ENCODE measurements at places on chromosomes 3 and 15.

GRCh38 chr3:75048650-75049049, 434.2 kb upstream of the CNTN3 start:
- no peak for DNase-seq

DNA sequence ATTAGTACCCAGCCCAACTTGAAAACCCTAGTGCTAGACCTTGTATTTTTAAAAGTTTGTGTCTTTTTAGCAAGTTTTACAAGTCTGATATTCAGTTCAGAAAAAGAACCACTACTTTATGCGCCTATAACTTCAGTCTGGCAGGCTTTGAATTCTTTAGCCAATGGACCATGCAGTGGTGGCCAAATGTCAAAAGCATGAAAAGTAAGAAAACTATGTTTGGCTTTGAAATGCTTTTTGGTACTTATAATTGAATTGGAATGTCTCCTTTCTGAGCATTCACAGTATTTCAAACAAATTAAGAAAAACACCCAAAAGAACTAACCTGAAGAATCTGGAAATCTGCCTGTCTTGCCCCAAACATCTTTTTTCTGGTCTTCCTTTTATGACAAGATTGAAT, 12.8 kb downstream of the WDR48 start:
- no peak for DNase-seq

DNA sequence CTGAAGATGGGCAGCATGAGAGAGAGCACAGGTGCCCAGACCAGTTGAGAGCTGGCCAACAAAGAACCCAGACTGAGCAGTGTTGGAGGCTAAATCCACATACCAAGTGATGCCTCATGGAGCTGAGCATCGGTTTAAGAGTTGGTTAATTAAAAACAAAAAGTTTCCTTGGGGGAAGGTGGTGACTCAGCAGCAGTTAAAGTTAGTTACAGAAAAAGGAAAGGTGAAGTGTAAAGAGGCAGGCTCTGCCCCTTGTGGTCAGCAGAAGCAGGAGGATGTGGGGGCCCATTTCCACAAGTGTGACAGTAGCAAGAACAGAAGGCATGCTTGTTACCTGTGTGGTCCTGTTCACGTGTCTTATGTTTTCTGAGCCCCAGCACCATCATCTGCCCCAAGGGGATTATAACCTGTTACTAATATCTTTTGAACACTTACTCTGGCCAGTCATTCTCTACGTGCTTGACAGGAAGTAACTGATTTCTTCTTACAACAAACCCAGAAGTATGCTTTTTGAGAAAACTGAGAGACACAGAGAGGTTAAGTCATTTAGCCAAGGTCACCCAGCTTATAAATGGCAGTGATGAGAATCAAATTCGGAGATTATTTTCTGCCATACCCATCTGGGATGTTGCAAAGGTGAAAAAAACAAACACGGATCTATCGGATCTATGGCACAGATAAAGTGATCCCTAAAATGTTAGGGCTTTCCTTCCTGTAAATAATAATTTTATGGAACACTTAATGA, 91.0 kb downstream of the EPHB1 start:
- DNase-seq = no peak

- DNase-seq = no peak
Observed at GRCh38 chr3:130576375-130577266, 59.6 kb downstream of the COL6A6 start.

- no peak for DNase-seq
Observed at GRCh38 chr3:177199206-177199760, 2.0 kb upstream of the TBL1XR1 start.
